ENCODE measurements at places on chromosomes 3 and 15.

DNA sequence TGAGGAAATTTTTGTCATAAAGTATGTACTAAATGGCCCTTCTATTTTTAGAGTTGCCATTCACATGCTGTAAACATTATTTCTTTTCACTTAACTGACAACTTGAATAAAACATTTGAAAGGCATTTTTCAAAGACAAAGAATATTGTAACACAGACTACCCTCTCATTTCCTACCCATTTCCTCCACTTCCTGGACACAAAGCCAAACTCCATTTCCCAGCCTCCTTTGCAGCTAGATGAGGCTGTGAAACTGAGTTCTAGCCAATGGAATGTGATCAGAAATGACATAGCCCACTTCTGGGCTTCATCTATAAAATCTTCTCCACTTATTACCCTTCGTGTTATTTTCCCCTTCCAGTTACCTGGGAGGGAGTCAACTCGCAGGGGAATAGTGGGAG lies 288.9 kb upstream of the DPH6 start:
- no peak for DNase-seq

DNA sequence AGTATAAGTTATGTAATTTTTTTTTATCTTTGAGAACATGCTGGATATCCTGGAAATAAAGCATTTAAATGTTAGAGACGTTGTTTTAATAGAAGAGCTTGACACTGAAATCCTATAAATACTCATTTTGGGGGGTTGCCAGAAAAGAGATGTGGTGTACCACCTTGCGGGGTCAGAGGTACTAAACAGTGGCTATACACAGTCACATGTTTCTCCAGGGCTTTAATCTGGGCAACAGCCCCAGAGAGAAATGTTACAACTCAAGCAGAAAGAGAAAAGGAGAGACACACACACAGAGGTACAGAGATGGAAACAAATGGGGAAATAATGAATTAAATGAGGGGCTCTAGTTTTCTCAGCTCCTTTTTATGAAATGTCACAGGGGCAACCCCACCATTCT lies 113.8 kb downstream of the SENP2 start:
- no peak for DNase-seq

- no peak for DNase-seq
Measured at GRCh38 chr3:126146525-126147146, 33.8 kb downstream of the ALDH1L1 start.

DNA sequence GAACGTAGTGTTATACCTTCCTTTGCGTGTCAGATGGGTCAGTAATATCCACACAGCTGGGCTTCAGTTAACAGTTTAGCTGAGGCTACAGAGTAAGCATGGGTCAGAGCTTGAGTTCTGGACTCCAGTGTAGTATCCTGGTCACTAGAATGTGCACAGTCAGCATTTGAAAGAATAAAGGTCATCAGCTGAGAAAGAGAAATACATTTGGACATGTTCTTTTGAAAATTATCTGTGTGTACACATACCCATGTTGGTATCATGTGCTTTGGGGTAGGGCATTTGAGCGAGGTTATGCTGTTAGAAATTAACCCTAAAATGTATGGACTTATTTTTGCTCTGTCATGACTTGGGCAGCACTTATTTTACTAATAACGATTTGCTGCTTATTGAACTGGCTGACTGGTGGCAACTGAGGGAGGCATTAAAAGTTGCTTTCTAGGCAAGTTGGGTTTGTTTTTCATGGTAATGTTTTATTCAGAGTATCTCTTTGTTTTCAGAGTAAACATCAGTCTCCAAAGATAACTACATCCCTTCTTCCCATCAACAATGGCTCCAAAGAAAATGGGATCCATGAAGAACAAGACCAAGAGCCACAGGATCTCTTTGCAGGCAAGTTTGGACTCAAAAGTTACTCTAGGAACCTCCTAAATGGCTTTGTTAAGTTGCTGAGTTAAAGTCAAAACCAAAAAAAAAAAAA lies 16.4 kb downstream of the SNX1 start:
- DNase-seq, result no peak

DNA sequence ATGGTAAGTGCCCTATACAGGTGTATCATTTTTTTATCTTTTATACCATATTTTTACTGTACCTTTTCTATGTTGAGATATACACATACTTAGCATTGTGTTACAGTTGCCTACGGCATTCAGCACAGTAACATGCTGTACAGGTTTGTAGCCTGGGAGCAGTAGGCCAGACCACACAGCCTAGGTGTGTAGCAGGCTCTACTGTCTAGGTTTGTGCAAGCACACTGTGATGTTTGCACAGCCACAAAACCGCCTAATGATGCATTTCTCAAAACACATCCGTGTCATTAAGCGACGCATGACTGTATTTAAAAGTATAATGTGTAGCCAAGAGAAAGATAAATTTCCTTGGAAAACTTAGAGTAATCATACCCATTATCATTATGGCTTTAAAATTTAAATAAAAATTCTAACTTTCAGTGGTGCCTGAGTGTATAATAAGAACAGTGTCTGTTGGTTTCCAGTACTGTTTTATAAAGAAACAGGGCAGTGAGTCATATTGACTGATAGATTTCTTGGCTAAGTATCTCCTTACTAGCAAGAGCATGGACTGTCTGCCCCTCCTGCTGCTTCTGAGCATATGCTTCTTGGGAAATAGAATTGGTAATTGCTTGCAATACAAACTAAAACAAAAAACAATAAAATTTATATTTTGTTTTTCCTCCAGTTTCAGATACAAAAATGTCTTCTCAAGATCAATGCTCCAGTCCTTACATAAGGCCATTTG lies 18.3 kb downstream of the CALML4 start:
- DNase-seq, result no peak

DNA sequence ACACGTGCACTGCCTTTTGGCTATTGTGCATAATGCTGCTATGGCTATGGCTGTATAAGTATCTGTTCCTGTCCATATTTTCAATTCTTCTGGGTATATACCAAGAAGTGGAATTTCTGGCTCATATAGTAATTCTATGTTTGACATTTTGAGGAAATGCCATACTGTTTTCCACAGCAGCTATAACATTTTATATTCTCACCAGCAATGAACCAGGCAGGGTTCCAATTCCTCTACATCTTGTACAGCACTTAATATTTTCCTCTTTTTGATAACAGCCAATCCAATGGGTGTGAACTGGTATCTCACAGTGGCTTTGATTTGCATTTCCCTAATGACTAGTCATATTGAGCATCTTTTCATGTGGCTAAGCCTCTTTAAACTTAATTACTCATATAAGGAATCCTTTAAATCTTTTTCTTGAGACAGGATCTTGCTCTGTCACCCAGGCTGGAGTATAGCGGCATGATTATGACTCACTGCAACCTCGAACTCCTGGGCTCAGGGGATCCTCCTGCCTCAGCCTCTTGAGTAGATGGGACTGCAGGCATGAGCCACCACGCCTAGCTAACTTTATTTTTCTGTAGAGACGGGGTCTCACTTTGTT lies 38.1 kb upstream of the IGDCC4 start:
- peak; percentile 68 for DNase-seq

DNA sequence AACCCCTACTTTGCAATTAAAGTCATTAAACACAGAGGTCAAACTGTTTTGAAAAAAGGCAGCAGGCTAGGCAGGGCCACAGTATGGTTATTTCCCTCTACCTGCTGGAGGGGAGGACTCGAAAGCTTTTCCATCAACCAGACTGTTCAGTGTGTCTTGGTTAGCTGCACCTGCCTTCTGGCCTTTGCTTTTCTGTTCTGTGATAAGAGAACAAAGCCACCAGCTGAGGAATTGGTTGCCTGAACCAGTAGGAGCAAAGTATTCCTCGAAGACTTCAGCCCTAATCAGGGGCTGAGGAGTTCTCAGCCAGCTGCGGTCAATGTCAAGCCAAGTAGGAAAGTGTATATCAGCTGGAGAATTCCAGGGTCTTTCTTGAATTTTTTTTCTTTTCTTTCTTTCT lies 132.5 kb downstream of the SOX2 start:
- no peak for DNase-seq

DNA sequence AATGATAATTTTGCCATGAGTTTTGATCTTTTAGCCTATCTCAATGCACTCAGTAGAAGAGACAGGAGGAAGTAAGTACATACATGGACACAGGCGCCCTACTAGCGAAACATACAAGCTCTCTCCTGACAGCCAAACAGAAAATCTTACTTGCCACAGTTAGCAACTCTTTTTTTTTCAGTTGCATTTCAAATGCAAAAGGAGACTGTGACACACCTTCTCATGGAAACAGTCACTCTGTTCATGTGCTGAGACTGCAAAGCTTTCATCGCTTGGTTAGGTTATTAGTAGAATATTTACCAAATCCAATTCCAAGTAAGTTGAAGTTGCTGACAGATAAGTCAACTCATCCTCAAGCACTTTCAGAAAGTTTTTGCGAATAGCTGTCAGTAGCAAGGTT lies 223.3 kb downstream of the FOXP1 start:
- DNase-seq, result no peak

All from activated CD4-positive, alpha-beta T cell treated with anti-CD3 and anti-CD28 coated beads for 48 hours (primary cell).